ENCODE measurements at places on chromosomes 5 and 9.

DNA sequence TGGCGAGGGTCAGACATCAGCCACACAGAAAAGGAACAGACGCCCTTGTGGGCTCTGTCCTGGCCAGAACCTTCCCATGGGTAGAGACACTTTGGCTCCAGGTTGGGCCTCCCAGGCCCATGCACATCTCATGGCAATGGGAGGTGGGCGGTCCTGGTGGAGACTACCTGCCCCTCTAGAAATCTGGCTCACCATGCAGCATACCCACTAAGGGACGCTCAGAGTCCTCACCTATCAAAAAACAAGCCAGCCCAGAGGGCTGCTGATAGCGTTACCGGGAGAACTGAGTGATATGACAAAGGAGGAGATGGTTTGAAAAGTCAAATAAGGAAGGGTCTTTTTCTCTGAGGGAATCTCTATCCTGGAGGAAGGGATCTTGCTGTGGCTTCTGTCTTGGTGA, 62.1 kb downstream of the C5orf15 start:
- no peak for DNase-seq

DNA sequence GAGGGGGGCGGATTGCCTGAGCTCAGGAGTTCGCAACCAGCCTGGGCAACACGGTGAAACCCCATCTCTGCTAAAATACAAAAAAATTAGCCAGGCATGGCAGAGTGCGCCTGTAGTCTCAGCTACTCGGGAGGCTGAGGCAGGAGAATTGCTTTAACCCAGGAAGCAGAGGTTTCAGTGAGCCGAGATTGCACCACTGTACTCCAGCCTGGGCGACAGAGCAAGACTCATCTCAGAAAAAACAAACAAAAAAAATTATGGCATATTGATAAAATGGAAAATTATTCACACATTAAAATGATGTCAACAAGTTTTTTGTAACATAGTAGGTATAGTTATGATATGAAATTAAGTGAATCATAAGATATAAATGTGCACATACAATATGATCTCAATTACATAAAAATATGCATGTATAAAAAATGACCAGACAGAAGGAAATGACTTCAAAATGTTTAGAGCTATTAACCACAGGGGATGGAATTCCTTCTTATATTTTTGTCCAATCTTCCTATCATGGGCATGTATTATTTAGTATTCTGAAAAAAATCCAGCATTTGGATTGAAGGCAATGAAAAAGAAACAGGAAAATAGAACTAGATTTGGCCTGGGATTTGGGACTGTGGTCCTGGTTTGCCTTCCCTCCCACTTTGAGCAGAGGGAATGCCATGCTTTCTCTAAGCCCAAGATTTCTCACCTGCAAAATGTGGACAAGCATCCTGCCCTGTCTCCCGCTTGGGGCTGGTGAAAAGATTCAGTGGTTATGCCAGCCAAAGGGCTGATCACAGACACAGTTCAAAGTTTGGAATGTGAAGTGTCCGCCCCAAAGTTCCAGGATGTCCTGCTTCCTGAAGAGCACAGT, 19.5 kb downstream of the SPAAR start:
- no peak for DNase-seq

GRCh38 chr9:118992813-118993794, 376.1 kb downstream of the BRINP1 start:
- no peak for DNase-seq

- DNase-seq, result no peak
Measured at GRCh38 chr5:76041863-76042262, 41.3 kb upstream of the SV2C start.

DNA sequence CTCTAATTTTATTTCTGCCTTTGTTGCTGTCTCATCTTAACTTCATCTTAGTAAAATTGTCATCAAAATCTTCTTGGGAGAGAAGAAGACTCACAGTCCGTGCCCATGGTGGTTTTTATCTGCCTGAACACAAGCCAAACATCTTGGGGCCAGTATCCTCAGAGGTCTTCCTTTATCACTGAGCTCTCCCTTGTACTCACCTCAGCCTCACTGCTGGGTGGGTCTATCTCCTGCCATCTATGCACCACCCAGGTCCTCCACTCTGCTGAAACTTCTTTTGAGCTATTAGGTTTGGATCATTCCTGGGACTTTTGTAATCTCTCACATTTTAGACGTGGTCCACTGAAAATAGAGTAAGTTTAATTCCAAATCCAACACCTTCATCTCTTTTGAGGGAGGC, 116.3 kb upstream of the EPB41L4A start:
- DNase-seq, result no peak

DNA sequence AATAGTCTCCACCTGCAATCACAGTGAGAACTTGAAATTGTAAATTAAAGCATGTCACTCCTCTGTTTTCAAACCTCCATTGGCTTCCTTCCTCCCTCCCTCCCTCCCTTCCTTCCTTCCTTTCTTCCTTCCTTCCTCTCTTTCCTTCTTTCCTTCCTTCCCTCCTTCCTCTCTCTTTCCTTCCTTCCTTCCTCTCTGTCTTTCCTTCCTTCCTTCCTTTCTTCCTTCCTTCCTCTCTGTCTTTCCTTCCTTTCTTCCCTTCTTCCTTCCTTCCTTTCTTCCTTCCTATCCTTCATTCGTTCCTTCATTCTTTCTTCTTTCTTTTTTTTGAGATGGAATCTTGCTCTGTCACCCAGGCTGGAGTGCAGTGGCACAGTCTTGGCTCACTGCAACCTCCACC, 595.0 kb upstream of the ZNF608 start:
- no peak for DNase-seq

DNA sequence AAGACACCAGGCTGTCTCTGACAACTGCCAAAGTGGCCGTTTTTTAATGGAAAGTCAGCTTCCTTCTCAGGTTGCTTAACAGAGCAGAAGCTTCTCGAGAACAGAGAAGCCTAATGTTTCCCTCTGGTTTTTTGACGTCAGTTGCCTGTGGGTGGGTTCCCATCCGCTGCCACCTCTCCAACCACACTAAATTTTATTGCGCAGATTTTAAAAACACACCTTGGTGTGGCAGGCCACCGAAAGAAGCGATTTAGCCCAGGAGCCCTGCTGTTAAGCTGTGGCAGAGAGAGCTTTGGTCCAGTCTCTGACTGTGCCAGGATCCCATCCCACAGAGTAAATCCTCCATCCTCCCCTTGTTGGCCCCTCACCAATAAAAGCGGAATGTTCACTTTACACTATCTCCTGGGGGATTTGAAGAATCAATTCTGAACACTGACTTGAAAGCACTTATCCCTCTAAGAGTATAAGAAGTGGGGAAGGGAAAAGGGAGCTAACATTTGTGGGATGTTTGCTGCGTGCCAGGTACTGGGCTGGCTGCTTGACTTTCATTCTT, 181.6 kb downstream of the AOPEP start:
- no peak for DNase-seq
